Esophagus muscularis mucosa (tissue), 4 donors: ENCODE measurements at places on chromosomes 16 and 17. TPM values are rescaled to one million over a fixed set of nuclear protein-coding genes. Genes with fewer than 3 reads are reported as not detected.

GRCh38 chr17:76667786-76668453 is 24.4 kb upstream of the ST6GALNAC1 start:
- no peak for DNase-seq

Gene GSG1L
- 0.19 TPM for total RNA-seq

Gene NXPH3
- 37.8 TPM for total RNA-seq

DNA sequence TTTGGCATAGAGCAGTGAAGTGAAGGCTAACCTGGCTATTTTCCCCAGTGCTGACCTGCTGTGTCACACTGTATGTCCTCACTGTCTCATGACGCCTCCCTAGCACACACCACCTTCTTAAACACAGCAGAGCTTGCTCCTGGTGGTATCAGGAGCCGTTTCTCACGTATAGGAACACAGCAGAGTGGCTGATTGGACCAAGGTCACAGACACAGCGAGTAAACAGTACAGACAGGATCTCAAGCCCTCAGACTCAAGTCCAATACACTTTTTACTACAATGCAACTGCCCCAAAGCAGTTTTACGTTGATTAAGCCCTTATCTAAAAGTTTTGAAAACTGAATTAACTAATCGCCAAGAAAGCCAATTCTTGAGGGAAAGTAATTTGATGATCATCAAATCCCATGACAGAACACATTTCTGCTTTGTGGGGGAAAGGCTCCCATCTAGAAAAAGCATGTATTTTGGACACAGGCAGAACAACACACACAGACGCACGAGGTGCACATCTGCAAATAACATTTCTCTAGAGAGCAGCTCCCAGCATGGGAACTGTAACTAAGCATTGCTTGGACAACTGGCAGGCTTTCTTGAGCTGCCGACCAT is 15.2 kb downstream of the ARHGAP17 start:
- DNase-seq = no peak

Gene NRN1L
- total RNA-seq = 1.7 TPM

- no peak for DNase-seq
These were observed 171.7 kb upstream of the ASIC2 start for GRCh38 chr17:33464669-33465280.

DNA sequence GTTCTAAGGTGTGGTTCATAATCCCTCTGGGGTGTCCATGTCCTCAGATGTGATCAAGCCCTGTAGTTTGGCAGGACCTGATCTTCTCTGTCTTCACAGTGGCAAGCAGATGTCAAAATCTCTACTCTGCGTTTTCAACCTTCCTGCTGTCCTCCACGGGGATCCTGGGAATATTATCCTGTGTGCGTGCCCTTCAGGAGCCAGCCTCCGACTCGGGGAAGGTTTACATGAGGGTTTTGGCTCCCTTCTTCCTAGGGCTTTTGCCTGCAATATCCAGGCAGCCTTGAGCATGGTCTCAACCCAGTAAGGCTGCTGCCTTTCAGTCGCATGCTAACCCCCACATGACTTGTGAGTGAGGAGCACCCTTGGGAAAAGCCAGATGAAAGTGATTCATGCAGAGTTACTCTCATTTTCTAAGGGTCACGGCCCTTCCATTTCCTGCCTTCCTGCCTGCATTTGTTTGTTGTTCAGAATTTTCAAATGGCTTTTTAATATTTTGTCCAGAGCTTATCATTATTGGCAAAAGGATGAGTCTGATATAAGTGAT is 202.2 kb upstream of the CHMP6 start:
- DNase-seq = no peak

DNA sequence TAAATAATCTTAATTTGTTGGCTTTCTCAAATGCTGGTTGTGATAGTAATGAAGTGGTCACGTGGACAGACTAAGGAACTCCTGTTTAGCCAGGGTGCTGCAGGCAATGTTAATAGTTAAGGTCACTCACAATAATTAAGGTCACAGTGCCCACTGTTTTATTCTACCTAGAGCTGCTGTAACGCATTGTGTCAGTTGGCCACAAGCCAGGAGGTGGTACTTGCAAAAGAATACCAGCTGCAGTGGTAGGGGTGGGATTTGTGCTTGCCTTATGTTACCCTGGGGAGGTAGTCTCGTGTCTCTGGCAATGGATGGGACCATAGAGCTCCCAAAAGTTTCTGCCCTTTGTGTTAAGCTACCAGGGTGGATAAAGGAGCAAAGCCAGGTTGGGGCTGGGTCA is 969.1 kb upstream of the CDH8 start:
- DNase-seq = no peak
